ENCODE measurements at places on chromosomes 3 and 15.
A peak's percentile ranks its signal among the peaks of the same experiment; 100 is the strongest.

DNA sequence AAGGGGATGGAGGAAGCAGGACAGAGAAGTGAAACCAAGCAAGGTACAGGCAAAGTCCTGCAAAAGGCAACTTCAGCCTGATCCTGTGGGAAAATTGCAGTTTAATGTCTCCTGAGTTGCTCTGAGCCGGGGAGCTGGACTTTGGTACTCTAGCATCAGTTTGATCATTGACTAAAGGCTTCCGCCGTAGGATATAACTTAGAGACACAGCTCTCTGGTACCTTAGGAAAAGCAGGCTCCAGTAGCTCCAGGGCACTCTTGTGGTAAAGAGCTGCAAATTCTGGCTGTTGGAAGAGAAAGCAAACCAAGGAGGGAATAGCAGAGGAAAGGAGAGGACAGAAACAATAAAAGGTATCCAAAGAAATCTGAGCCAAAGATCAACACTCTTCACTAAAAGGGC lies 521.1 kb downstream of the PLOD2 start:
- DNase-seq, result no peak

DNA sequence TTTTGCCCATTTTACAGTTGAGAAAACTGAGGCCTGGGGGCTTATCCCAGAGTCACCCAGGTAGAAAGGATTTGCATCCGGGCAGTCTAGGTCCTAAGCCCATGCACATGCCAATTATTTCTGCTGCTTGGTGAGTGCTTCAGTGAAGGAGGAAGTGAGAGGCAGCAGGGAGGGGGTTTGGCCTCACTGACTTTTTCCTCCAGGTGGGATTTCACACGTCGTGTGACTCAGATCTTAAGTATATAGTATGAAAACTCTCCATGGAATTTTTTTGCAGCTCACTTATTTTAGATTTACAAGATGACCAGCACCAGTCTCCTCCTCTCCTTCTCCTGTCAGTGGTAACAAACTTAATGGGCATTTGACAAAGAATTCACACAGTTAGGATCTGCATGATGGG lies 4.6 kb downstream of the ITGA11 start:
- no peak for DNase-seq

GRCh38 chr3:191555037-191555436 lies 94.1 kb downstream of the PYDC2 start:
- DNase-seq, result no peak

DNA sequence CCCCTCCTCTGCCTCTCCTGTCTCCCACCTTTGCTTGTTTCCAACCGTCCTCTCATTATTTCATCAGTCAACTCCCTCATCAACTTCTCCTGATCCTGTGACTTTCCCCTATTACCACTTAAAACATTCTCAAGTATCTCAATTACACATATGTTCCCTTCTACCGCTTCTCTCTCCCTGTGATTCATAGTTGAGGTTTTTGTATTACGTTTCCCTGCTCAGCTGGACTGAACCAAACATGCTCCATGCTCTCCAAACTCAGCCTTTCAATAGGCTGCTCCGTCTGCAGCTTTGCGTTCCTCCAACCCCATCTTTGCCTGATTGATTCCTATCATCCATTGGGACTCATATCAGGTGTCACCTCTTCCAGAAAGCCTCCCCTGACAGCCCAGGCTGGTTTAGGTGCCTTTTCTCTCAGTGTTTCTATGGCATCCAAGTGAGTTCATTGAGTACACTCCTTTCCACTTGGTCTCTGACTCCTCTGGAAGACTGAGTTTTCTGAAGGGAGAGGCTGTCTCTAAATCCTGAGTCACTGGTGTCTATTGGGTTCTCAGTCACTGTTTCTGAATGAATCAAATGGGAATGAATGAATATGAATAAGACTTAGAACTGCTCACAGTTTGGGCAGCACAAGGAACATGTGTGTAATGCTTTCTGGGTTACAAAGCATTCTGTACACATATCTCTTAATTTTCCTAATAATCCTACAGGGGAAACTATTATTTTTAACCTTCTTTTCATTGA lies 56.4 kb downstream of the PLD1 start:
- no peak for DNase-seq

GRCh38 chr3:97823046-97824004 lies 1.5 kb downstream of the CRYBG3 start:
- DNase-seq, result peak; percentile 22

DNA sequence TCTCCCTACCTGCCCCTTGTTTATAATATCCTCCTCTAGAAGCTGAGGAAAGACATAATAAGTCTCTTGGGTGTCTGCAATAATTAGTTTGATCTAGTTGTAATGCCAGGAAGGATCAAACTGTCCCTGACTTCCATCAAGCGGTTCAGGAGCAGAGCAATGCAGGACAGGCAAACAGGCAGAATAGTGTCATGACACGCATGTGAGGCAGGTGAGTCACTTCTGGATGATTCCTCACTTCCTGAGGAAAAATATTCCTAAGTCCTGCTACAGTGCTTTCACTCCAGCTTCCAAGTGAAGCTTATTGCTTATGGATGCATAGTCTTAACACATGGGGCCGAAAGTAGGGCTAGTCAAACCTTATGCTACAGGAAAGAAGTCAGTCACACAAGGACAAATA lies 85.8 kb downstream of the GREM1 start:
- DNase-seq, result no peak

- DNase-seq, result no peak
These were observed 15.6 kb upstream of the CYFIP1 start for GRCh38 chr15:22995795-22996194.

GRCh38 chr3:98800401-98800800 lies 37.3 kb downstream of the ST3GAL6 start:
- DNase-seq, result no peak

- DNase-seq, result no peak
These were observed 33.5 kb upstream of the TBC1D21 start for GRCh38 chr15:73839699-73840377.

- no peak for DNase-seq
These were observed at the start of gene RHOV for GRCh38 chr15:40873694-40874561. Gene RHOV (minus strand): TSS chr15:40874234. CDS start chr15:40874139, 95 bp downstream.

DNA sequence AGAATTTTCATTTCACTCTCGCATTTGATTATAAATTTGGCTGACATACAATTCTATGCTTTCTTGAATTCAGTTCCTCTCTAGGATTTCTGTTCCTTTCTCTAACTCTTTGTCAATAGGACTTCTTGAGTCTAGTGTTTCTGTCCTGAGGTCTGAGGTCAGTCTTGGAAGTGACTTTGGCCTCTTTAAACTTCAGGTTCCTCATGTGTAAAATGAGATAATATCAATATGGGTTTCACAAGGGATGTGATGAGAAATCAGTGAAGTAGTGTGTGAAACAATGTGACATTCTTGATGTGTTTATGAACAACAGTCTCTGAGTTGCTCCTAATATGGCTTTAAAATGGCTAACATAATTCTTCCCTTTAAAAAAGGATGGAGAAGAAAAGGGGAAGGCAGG lies 92.2 kb downstream of the SV2B start:
- no peak for DNase-seq

DNA sequence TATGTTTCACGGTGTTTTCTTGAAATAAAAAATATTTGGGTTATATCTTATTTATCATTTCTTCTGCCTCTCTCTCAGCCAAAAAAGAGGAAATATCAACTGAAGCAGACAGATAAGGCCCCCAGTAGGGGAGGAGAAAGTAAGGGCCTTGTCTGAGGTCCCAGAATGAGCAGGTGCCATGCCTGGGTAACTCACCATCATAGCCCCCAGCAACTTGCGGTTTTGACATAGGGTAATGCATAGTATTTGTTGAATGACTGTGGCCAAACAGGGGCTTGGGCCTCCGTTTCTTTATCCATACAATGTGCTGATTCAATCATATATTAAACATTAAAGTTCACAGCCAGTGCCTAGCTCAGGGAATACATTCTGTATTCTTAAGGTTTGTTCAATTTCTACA lies 119.6 kb downstream of the ABI3BP start:
- DNase-seq, result no peak

- no peak for DNase-seq
These were observed 18.3 kb downstream of the FBXO22 start for GRCh38 chr15:75921732-75922703.

DNA sequence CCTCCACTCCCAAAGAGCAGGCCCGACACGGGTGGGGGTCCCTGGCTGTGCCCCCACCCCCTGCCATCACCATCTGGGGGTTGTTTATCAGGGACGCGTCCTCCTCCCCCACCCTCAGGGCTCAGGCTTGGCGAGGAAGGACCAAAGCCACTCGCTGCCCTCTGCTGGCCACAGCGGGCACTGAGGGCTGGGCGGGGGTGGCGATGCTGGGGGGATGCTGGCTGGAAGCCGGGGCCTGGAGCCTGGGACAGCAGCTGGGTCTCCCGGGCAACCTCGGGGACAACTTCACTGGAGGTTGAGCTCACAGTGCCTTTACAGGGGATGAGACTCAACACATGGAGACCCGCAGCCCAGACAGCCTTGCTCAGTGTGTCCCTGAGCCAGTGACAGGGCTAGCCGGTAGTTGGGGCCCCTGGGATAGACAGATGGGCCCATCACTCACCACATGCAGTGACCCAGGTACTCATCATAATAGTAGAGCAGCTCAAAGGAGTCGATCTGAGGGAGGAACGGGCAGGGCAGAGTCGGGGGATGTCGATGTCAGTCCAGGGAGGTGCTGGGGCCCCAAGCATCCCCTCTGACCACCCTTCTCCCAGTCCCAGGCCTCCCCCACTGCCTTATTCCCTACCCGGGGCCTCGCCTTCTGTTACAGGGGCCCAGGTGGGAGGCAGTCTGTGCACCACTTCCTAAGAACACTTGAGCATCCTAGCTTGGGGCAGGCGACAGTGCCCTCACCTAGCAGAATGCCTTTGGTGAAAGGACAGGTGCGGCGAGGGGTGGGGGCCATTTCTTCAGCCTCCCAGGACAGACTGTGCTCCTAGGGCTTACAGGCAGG lies 5.9 kb upstream of the CALML4 start:
- peak; percentile 66 for DNase-seq

DNA sequence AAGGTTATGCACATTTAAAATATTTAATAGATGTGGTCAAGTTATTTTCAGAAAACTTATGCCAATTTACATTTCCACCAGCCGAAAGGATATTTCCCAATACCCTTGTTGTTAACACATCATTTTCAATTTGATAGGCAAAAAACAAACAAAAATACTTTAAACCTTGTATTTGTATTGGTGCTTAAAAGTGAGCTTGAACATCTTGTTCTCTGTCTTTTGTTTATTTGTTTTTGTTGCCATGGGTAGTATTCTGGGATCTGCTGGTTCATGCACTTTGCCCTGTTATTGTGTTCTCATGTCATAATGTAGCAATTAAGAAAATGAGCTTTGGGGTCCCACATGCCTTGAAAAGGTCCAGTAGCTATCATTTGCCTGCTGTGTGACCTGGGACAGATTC lies 191.4 kb downstream of the LRTM1 start:
- DNase-seq, result no peak

DNA sequence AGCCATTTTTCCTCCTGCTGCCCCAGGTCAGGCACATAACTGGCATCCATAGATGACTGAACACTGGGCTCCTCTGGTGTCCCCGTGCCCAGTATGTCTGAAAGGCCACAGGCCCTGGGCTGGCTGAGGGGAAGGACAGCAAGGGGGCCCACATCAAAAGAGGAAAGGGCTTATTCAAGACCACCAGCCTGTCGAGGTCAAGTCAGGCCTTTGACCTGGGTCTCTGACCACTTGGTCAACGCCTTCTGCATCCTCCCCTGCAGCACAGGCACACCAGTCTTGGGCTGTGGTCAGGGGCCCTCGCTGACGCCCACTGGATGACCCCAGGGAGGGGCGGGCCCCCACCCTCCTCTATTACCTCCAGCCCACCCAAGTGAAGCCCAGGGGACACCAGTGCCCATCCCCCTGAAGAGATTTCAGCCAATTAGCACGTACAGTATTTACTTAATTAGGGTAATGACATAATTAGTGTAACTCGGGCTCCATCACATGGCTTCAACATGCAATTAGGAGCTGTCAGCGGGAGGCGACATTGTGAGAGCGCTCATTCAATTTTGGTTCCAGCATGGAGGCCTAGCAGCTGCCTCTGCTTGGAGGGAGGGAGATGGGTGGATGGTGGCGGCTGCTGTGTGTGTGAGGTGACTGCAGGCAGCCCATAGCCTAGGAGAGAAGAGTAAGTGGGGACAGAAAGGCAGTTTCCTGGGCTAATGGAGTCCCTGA lies 13.5 kb upstream of the DNAH1 start:
- no peak for DNase-seq

- DNase-seq, result no peak
These were observed 123.3 kb downstream of the ADAMTS17 start for GRCh38 chr15:100218434-100218833.

GRCh38 chr15:65302061-65302460 lies 2.4 kb upstream of the RNU5B-1 start:
- no peak for DNase-seq

DNA sequence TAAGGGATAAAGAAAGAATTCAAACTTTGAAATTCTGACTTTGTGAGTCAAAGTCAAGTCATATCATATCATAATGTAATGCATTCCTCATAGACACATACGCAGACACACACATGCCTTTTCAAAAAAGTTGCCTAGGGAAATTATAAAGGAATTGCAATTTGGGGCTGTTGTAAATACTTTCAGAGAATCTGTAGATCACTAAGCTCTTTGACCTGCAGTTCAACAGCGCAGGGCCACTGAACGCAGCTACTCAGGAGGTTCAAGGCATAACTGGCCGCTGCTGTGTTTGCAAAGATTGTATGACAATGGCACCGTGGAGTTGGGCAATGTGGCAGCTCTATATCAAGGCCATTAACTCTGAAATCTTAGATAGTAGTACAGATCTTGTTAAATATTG lies 188.4 kb upstream of the THRB start:
- no peak for DNase-seq

- DNase-seq, result no peak
These were observed 327.8 kb downstream of the GBE1 start for GRCh38 chr3:81433675-81434074.

DNA sequence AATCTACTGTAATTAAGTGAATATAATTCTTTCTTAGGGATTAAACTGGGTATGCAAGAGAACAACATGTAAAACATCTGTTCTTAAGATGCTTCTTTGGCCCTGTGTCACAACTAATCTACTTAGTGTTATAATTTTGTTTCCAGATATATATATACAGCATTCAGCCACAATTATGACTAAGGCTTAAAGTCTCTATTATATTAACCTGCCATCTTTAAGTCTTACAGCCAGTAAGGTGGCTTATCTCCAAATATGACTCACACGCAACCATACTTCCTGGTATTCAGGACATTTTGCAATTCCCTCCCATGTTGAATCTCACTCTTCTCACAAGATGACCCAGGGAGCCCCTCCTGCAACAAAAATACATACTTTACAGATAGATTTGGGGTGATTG lies 6.6 kb upstream of the KBTBD8 start:
- DNase-seq, result no peak

- DNase-seq, result no peak
These were observed 499 bp downstream of the ALDH1A2 start for GRCh38 chr15:58064980-58065444.

- no peak for DNase-seq
These were observed 172.8 kb upstream of the SNTN start for GRCh38 chr3:63479661-63480035.

DNA sequence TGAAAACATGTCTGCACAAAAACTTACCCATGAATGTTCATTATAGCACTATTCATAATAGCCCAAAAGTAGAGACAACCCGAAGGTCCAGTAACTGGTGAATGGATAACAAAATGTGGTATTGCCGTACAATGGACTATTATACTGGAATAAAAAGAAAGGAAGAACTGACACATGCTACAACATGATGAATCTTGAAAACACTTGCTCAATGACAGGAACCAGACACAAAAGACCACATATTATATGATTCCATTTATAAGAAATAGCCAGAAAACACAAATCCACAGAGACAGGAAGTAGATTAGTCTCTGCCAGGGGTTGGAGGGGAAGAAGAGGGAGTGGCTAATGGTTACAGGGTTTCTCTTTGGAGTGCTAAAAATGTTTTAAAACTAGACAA lies 18.3 kb downstream of the SHC4 start:
- no peak for DNase-seq

All from muscle of arm (tissue), 14 donors.